CD8-positive, alpha-beta T cell (primary cell): ENCODE measurements at places on chromosomes 7 and 10.
A peak's percentile ranks its signal among the peaks of the same experiment; 100 is the strongest.

DNA sequence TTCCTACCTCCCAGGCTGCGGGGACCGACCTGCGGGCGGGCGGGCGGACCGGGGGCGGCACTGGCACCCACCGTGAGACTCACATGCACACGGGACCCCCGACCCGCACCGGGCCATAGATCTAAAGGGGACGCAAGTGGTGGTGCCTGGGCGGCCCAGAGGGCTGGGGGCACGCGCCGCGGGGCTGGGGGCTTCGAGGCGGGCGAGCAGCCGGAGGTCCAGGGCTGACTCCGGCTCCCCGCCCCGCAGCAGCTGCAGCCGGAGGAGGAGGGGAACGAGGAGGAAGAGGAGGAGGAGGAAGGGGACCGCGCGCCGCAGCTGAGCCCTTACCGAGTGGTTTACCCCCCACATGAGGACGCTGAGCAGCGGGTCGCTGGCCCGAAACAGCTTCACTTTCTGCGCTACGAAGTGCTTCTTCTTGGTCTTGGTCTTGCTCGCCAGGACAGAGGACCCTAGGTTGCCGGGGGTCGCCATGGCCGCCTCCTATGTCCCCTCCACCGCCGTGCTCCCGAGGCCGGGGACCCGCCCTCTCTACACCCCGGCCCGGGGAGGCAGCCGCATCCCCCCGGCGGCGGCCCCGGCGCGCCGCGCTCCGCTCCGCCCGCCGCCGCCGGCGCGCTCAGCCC lies 412 bp downstream of the PIP4K2A start:
- peak; percentile 63 for DNase-seq

- DNase-seq: no peak
Observed at GRCh38 chr7:119028736-119029135, 804.2 kb downstream of the ANKRD7 start.

DNA sequence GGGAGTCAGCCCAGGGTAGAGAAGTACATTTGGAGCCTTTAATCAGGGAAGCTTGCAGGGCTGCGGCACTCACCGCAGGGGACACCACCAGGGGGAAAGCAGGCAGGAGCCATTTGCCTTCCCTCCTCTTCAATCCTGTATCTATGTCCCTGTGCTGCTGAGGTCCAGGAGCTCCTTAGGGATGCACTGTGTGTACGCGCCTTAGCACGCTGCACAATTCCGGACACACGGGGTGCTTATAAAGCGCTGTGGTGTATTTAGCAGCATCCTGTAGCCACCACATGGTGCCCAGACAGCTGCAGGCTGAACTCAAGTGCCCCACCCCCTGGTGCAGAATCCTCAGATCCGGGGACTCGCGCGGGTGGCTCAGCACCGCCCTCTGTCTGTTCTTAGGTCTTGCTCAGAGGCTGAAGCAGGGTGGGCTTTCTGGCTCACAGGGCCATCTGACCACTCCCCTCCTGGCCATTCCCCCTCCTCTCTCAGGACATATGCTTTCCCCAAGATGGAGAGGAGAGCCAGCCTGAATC lies 421.4 kb downstream of the SDK1 start:
- no peak for DNase-seq

GRCh38 chr10:22479419-22479818 lies 134.1 kb downstream of the SPAG6 start:
- no peak for DNase-seq

GRCh38 chr10:97597778-97598177 lies 8.3 kb downstream of the C10orf62 start:
- no peak for DNase-seq

DNA sequence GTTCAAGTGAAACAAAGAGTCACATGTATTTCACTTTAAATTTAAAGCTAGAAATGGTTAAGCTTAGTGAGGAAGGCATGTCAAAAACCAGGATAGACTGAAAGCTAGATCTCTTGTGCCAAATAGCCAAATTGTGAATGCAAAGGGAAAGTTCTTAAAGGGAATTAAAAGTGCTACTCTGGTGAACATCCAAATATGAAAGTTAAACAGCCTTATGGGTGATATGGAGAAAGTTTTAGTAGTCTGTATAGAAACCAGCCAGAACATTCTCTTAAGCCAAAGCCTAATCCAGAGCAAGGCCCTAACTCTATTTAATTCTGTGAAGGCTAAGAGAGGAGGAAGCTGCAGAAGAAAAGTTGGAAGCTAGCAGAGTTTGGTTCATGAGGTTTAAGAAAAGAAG lies 47.1 kb downstream of the MXI1 start:
- no peak for DNase-seq

DNA sequence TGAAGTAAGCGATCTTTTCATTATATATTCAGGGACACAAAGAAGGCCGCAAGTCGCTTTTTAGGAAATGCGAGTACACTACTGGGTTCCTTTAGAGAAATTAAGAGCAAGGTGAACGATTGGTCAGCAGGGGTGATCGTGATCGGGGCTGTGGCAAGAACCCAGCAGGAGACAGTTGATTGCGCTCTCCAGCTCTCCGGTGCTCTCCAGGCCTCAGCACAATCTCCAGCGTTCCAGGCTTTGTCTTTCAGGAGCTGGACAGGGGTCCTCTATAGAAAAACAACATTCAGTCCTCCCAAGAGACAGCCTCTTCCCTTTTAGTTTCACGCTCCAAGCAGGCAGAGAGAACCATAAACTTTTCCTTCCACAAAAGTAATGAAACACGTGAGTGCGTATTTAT lies 170.5 kb upstream of the KLF6 start:
- DNase-seq: no peak

- no peak for DNase-seq
Observed at GRCh38 chr7:38615665-38616064, 15.5 kb downstream of the AMPH start.

- DNase-seq: no peak
Observed at GRCh38 chr7:20651960-20652544, 36.6 kb downstream of the ABCB5 start.

DNA sequence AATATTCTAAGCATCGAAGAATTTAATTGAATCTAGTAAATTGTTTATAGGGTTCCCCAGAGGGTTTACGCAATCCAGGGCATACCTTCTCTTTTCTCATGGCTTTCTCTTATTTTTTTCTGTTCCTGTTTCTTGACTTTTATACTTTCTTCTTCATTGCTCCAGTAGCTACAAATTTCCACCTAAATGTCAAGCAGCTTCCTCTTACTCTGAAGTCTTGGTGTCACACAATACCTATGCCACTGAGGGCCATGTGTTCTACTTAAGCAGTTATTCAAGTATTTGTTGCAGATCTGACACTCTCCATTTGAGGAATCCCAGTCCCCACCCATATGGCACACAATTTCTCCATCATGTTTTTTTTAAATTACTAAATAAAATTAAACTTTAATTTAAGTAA lies 343.1 kb upstream of the MBL2 start:
- DNase-seq: no peak

- no peak for DNase-seq
Observed at GRCh38 chr10:129848696-129849451, 115.2 kb downstream of the EBF3 start.

DNA sequence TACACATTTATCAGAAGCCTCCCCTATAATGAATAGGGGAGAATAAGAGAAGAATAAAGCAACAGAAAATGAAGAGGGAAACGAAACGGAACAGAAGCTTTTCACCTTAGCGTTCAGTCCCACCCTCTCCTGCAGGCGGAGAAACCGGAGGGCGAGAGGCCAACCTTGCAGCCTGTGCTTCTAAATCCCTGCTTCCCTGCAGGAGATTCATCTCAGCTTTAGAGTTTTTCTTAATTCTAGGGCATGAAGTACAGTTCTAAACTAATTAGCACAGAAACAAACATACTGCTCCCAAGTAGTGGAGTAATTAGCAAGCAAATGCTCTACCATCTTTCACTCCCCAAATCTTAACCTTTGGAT lies 107.2 kb downstream of the CUBN start:
- no peak for DNase-seq

DNA sequence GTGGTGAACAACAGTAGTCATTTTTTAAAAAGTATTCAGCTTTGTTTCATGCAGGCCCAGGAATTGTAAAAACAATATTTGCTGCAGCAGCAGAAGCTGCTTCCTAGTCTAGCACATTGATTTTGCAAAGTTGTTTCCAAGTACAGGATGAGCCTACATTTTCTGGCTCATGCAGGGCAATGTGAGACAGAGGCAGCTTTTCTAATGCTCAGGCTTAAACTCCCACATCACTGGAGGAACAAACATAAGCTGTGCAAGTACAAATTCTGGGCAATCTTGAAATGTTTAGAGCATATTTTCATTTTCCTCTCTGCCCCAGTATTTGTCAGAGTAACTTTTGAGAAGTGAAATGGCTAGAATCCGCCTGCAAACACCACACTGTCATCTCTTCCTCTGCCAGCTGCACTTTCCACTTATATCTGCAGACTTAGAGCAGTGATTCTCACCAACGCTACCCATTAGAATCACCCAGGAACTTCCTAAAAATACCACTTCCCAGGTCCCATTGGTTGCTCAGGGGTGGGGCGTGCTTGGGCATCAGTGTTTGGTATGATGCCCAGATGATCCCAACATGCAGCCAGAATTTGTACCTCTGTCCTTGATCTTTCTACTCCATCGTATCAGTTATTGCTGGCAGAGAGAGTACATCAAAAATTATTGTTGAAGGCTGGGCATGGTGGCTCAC lies 304.1 kb upstream of the LRGUK start:
- DNase-seq: no peak

GRCh38 chr10:101110856-101111523 lies 20.1 kb upstream of the TLX1 start:
- no peak for DNase-seq

GRCh38 chr7:134943785-134944400 lies 42.4 kb upstream of the AGBL3 start:
- no peak for DNase-seq

DNA sequence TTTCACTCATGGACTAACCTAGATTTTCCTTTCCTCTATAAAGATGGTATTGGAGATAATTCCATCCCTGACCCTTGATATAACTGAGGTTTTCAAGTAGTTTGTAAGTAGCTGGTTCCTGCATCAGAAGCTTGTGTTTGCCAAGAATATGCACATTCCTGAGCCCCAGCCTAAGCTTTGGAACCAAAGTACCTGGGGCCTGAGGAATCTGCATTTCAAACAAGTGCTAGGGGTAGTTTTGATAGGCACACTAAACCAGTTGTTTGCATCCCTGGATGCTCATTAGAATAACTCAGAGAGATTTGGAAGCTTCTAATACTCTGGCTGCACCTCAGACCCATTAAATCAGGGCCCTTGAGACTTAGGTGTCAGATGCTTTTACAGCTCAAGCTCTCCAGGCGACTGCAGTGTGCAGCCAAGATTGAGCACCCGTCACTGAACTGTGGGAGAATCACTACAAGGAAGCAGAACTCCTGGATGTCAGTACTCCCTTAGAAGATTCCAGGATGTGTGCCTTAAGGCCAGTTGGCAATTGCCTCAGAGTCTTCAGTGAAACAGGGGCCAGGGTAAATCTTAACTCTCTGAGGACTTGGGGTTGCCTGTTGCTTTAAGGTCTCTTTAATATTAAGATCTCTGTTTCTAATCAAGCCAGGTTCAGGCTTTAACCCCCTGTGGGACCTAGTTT lies 565.0 kb downstream of the REEP3 start:
- DNase-seq: no peak

DNA sequence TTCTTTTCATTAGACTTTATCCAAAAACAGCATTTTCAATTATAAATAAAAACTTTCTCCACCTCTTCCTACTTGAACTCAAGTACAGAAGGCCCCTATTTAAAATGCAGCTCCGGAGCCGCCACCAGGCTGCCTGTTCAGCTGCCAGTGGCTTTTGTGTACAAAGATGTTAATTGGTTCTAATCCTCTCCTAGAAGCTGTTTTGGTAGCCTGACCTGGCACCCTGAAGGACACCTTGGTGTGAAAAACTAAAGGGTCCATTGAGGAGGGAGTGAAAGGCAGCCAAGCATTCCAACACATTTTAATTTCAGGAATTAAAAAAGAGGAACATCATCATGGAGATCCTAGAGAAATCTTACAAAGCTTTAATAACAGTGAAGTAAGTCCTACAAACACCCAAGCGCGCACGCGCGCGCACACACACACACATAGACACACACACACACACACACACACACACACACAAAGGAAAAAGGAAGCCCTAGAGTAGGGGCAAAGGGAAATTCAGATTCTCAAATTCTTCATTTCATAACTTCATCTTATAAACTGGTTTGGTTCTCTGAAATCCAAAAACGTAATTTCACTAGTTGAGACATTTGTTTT lies 41.4 kb downstream of the VAX1 start:
- no peak for DNase-seq
